ENCODE measurements at places on chromosomes 2 and 18.

DNA sequence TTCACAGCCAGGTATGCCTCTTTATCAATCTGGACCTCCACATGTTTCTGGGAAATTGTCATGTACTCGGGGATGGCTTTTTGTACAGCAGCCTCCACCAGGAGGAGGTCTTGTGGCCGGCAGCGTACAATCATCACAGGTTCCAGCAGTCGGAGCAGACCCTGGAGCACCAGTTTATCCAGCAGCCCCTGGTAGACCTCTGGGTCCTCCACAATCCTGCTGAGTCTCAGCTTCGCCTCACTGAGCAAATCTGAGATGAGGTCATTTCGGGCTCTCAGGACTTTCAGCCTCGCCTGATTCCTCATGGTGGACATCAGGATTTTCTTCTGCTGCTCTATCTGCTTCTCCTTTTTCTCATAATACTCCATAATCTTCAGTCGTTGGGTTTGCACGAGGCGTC lies 32.8 kb downstream of the TMEM247 start:
- ATAC-seq, result no peak

GRCh38 chr2:241808721-241809382 lies at the start of gene NEU4:
TSS of gene NEU4 (plus strand) at chr2:241809193. CDS start at chr2:241814485, 5,292 bp downstream.
- ATAC-seq, result no peak

- ATAC-seq, result no peak
Observed at GRCh38 chr2:135169900-135170753, 118.0 kb downstream of the RAB3GAP1 start.

GRCh38 chr2:150126839-150127238 lies 360.6 kb downstream of the RND3 start:
- ATAC-seq, result peak; percentile 5

GRCh38 chr2:236711440-236711839 lies 141.8 kb downstream of the ACKR3 start:
- peak; percentile 93 for ATAC-seq

DNA sequence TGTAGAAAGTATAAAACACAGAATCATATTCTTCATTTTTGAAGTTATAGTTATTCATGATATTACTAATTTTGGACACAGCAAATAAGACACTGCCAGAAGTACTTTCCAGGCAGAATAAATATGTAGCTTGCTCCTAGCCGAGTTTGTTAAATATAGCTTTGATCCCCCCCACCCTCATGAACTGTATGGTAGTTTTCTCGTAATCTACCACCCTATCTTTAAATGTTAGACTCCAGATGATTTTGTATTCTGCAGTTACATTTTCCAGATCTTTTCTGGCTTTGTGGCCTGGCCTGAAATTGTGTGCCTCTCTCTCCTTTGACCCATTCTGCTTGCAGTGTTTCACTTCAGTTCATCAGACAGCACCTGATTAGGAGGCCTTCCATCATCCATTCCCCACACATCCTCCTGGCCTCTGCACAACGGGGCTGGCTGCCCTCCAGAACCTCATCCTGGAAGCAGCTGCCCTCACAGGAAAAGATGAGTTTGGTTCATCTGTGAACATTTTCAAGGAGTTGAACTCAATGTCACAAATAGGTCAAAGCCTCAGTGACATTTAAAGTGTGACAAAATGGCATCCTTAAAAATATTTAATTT lies 4.7 kb upstream of the KCNJ3 start:
- ATAC-seq, result no peak

DNA sequence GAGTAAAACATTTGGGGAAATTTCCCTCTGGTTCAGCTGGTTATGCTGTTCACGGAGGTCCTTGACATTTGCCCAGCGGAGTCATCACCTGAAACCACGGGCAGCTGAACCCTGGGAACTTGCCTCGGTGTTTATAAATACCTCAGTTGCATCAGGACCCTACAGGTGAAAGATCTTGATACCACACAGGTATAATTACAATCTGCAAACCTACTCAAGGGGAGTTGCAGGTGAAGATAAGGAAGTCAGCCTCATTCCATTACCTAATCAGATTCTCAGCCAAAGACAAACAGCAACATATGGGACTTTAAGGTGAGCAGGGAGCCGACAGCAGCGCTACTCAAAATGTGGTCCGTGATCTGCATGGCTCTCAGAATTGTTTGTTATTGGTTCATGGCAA lies 37.0 kb upstream of the ATIC start:
- ATAC-seq, result no peak

GRCh38 chr2:99629320-99629719 lies 139.5 kb upstream of the REV1 start:
- no peak for ATAC-seq
